Stimulated activated CD8-positive, alpha-beta memory T cell treated with anti-CD3 and anti-CD28 coated beads, Interleukin-4, amount 100 ng/mL, for 4 hours (primary cell): ENCODE measurements at places on chromosomes 6 and 20.

DNA sequence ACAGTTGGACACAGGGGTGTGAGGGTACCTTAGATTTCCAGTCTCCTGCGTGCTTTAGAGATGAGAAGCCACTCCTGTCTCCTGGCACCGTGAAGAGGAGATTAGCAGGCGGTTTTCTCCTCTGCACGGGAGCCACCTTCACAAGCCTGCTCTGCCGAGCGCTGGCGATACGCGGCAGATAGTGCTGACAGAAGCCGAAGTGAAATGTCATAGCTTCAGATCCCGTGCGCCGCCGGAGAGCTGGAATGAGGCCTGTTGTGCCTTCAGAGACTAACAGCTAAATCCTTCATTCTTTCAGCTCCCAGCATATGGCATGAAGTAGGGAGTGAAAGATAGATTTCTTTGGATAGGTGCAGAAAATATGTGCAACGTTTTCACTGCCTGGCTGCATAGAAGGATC is 371.0 kb downstream of the TAF4 start:
- DNase-seq = no peak

DNA sequence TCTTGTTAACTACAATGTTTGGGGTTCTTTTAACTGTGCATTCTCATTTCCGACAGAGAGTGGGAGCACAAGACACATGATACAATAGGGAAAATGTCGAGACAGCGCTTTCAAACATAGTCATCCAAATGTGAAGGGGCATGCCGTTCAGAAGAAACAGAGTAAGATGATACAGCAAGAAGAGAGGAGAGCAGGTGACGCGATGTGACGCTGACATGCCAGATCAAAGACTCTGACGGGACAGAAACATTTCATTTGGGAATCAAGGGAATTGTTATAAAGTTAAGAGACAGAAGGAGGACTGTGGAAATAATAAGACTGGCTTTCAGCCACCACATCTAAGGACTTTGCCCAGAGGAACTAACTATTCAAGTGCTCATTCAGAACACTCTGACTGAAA is 117.4 kb downstream of the FAXC start:
- no peak for DNase-seq

DNA sequence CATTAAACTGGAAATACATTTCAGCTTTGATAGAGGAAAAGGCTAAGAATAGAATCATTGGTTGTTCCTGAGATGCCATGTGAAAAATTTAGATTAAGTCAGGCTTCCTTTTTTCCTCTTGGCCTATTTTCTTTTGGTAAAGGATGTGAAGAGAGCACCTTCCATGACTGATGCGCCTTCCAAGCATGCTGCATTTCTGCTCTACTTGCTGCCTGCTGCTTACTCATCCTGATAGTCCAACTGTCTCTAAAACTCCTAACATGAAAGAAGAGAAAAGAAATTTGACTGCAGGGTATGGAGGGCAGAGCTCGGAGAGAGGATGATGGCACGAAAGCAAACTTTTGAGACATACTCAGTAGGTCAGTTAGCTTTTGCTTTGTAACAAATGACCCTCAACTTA is 28.8 kb downstream of the SNAP25 start:
- no peak for DNase-seq

GRCh38 chr6:35170166-35170565 is 29.0 kb upstream of the TCP11 start:
- no peak for DNase-seq

GRCh38 chr20:63740070-63740626 is 572 bp downstream of the SLC2A4RG start:
- DNase-seq = no peak

GRCh38 chr20:62999580-62999979 is 7.2 kb downstream of the BHLHE23 start:
- DNase-seq = no peak
